ENCODE measurements at places on chromosomes 2 and 18.

DNA sequence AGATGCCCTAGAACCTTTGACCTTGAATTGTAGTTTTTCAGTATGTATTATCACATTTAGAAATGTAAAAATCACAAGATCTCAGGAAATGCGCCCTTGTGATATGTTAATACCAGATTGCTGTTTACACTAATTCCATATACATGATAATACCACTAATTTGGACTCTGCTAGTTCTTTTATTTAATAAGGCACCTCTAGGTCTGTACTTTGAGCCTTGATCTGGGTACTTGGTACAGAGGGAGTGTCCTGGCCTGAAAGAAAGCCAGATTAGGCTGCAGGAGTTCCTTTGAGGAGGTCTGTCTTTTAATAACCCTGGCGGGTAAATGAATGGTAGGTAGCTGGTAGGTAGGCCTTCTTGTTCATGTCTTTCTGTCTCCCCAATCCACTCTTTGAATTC, 26.3 kb downstream of the PLEKHA3 start:
- DNase-seq: no peak

DNA sequence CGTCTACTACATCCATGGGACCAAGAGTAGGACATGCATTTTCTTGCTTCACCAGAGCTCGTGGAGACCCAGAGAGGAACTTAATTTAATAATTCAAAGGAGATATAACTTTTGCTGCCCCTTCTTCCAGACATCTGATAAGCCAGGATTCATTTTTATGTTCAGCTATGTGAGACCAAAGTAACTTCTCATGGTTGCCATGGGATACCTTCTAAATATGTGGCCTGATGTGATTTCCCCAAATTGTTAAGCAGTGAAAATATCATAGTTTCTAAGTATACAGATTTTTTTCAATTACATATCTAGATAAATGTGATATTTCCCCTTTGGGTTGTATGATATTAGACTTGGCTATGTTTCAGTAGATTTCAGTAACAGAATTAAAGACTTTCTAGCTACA, 185.5 kb upstream of the FN1 start:
- DNase-seq: peak; percentile 52

DNA sequence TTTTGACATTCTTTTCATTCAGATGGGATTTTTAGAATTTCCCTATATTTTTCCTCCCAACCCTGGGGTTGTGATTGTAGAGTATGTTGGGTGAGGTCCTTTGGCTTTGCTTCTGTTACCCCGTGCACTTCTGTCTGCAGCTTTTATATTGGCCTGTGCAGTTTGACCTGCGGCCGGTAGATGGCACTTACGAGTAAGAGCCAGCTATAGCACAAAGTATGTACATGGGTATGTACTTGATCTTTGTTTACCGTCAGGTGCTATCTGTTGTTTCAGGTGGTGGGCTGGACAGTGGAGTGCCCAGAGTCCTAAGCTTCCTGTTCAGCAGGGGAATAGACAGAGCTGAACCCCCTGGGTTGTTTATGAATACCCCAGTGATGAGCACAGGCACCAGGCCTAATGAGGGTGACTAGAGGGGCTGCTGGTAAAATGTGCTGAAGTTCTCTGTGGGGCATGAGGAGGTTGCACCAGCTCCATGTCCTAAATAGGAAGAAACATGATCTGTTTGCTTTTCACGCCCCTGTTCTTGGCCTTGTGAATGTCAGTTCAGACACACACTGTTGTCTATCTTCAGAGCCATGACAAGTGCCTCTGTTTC, 58.9 kb upstream of the THUMPD2 start:
- peak; percentile 51 for DNase-seq

DNA sequence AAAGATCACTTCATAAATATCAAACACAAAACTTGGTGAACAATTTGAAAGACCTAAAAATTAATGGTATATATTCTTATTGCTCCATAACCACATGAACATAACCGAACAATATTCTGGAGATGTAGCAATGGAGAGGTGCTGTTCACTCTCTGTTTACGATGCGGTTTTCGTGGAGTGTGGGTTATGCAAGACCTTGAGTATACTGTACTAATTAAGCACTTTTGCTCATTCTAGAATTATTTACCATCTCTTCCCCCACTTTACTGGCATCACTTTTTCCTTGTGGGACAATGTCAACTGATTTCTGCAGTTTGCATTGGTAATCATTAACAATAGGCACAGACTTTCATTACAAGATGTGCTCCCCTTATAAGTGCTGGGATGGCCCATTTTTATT, 97.6 kb downstream of the RAPH1 start:
- DNase-seq: no peak

- DNase-seq: no peak
Observed at GRCh38 chr2:117853873-117854272, 39.4 kb downstream of the DDX18 start.

- no peak for DNase-seq
Observed at GRCh38 chr2:192277494-192278109, 82.9 kb upstream of the TMEFF2 start.

Data from fibroblast of the aortic adventitia (primary cell).